Dermis microvascular lymphatic vessel endothelial cell (primary cell): ENCODE measurements at places on chromosomes 16 and 17. TPM values are rescaled to one million over a fixed set of nuclear protein-coding genes. Genes with fewer than 3 reads are reported as not detected.
A peak's percentile ranks its signal among the peaks of the same experiment; 100 is the strongest.

DNA sequence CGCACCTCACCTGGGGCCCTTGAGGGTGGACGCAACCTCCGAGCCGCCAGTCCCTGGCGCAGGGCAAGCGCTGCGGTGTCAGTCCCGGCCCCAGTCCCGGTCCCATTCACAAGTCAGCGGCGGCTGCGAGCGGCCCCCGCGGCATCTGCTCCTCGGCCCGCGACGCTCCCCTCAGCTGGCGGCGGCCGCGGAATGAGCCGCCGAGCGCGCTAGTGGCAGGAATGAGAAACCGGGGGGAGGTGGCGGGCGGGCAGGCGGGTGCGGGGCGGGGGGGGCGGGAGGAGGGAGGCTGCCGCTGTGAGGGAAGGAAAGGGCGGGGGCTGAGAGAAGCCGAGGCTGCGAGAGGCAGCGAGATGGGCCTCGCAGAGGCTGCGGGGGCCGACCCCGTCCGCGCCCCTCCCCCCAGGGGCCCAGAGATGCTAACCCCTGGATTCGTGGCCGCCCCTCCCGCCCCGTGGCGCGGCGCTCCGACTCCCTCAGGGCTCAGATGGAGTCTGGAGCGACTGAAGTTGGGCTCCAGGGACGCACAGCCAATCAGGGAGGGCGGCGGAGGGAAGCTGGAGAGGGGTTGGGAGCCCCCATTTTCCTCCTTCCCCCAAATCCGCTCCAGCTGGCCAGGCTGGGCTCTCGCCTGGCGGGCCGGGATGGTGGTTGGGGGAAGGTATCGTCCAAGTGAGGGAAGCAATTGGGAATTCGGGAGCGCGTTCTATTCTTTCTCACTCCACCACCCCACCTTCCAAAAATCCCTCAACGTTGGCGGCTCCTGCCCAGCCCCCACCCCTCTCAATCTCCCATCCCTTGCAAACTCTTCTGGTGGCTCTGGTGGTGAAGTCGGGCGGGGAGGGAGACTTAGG lies at the start of gene CDH11:
CDH11 (minus strand) TSS at position 194 of the 854 bp plus-strand sequence. CDS start 117,194 bp downstream, outside the sequence.
- DNase-seq = no peak

DNA sequence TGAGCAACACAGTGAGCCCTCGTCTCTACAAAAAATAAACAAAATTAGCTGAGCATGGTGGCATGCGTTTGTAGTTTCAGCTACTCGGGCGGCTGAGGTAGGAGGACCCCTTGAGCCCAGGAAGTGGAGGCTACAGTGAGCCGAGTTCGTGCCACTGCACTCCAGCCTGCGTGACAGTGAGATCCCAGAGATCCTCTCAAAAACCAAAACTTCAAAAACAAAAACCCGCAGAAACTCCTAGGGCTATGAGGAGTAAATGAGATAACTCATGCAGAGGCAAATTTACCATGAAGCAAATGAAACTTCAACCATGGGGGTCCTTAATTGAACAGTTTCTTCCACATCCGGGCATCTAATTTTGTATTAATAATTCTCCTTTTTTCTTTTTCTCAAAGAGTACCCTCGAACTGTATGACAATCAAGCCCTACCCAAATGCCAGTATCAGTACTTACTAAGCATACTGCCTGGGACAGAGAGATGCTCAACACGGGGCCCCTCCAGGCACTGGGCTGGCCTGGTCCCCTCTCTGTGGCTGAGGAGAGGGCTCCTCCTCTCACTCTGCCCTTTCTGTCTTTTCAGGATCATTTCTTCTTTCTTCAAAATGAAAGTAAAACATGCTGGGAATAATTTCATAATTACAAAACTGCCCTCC lies 789 bp upstream of the PIPOX start:
- no peak for DNase-seq

DNA sequence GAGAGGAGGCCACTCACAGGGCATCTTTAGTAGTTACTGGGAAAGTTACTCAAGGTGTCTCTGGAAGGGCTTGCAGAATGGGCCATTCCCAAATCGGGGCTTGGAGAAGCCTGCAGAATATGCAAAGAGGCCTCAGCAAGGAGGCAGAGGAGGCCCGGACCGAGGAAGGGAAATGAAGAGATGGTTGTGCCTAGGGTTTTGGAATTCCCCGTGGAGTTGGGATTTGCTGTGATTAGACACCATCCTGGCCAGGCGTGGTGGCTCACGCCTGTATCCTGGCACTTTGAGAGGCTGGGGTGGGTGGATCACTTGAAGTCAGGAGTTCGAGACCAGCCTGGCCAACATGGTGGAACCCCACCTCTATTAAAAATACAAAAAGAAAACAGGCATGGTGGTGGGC lies 193.0 kb downstream of the IRF8 start:
- DNase-seq = no peak

CMTM2 gene
- not detected in 2 replicates for total RNA-seq

DNA sequence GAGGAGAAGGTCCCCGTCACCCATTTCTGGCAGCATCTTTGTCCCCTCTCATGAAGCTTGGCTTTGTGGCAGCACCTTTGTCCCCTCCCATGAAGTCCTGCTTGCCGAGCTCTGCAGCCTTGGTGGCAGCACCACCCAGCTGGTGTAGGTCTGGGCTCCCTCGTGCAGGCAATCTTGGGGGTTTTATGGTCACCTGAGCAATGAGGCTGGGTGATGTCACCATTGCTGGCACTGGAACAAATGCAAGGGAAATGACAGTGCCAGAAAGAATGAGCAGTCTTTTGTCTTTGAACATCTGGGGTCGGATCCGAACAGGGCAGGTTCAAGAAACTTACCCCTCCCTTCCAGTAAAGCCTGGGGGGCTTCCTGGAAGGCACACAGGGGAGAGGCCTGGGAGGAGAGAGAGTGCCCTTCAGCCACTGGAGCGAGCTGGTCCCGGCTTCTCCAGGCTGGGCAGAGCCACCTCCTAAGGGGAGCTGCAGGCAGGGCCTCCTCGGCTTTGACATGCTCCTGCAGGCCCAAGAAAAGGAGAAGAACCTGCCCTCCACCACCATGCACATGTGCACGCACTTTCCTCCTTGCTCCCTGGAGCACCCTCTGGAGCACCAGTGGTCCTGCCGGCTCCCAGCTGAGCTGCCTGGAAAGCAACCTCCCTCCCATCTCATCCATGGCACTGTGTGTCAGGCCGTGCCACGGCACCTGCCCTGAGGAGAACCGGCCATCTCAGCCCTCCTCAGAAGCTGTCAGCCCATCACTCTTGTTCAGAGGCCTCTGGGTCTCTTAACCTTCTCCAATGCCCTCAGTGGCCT lies 16.0 kb downstream of the BTBD17 start:
- DNase-seq = peak; percentile 42

DNA sequence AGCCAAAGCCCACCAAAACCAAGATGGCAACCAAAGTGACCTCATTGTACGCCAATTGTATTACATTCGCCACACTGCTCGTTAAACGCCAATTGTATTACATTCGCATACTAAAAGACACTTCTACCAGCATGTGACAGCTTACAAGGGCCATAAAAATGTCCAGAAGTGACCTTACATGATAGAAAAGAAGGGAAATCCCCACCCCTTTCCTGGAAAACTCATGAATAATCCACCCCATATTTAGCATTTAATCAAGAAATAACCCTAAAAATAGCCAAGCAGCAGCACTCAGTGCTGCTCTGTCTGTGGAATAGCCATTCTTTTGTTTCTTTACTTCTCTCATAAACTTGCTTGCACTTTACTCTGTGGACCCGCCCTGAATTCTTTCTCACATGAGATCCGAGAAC lies 25.7 kb downstream of the PSMD7 start:
- DNase-seq = no peak

GALR2 gene
- under 0.01 TPM in 2 replicates for total RNA-seq

GRCh38 chr16:3009568-3010390 lies 2.9 kb upstream of the CLDN9 start:
- no peak for DNase-seq

DNA sequence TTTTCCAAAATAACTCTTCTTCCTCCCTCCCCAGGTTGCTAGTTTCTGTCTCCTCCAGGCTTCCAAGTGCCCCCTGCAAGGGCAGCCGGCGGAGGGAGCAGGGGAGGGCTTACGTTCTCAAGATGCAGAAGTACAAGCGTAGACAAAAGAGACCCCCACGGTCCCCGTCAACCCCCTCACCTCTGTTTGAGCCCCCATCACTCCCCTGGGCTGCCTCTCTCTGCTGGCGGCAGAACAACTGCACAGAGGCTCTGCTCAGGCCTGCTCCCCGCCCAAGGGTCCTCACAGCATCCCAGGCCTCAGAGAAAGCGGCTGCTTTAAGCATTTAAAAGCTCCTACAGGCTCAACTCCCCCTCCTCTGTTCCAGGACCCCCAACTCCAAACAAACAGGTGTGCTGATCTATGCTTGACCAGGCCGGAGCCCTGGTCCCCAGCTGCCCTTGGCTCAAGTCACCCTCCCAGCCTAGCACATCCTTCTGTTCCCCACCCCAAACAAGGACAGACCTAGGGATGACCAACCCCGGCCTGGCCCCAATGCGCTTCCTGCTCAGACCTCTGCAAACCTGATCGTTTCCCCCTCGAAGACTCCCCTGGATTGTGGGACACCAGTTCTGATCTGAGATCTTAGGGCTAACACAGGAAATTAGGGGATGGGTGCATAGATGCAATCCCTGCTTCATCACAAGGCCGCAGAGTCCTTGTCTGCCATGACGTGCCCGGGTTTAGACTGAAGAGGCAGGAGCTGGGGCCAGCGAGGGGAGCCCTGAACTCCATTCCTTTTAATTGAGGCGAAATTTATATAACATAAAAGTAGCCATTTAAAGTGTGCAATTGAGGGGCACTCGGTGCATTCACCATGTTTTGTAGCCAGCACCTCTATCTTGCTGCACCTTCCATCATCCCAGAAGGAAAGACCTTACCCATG lies 17.2 kb upstream of the RBFOX3 start:
- no peak for DNase-seq

TAT gene
- total RNA-seq = not detected in 2 replicates

GRCh38 chr17:55706808-55707773 lies 15.6 kb downstream of the TMEM100 start:
- no peak for DNase-seq
